ENCODE measurements at places on chromosomes 12 and 14.

DNA sequence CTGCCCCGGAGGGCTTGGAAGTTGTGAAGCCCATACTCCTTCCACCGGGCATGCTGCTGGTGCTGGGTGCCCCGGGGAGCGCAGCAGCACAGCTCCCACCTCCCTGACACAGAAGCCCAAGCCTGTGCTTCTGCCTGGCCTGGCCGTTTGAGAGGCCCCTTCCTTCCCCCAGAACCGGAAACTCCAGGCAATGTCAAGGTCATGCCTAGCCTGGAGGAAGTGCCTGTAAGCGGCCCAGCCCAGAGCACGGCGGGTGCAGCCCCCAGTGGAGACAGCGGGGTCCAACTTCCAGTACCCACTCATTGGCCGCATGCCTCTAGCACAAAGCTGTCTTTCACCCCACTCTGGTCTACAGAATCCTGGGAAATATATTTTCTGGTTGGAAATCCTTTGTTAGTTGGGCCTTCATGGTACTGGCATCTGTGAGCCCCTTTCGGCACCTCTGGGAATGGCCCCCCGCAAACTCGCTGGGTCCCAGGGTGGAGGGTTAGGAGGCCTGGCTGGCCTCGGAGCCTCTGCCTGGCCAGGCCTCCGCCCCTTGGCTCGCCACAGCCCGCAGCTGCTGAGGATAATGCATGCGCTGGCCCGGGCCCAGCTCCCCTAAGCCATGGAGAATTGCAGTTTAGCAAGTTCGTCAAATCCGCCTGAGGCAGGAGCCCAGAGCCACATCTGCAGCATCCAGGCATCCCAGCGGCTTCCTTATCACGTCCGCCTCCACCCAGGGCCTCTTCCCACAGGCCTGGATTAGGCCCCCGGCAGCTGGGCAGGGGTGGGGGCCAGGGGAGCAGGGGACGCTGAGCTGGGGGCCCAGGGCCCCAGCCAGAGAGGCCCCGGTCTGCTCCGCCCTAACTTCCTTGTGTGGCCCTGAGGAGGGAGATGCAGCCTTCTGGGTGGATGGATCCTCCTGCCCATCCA, 48.9 kb upstream of the DLK1 start:
- DNase-seq = peak; percentile 99

DNA sequence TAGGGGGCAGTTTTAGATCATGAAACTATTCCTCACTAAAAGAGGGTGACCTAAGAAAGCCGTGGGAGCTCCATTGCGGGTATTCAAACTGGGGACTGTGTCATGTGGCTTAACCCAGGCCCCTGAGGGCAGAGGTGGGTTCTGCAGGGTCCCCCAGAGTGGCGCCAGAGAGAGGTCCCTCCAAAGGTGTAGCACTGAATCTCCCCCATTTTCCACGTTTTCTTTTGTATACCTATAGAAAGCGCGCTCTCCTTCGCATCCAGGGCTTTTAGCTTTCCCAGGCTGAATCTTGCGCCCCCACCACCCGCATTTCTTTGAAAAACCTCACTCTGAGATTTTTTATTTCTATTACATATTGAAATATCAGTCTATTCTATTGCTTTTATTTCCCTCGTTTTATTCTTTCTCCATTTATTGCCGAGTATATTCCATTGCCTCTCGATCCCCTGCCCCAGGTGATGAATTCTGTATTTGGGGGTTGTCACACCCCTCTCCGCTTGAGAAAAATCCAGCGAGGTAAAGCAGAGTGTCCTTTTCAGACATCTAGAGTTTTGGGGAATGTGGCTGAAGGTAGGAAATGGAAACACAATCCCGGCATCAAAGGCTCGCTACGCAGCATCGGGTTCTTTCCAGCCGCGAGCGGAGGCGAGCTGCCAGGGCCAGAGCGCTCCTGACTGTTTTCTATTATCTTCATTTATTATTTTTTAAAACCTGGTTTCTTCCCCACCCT, 870 bp upstream of the HOXC13 start:
- DNase-seq = no peak

DNA sequence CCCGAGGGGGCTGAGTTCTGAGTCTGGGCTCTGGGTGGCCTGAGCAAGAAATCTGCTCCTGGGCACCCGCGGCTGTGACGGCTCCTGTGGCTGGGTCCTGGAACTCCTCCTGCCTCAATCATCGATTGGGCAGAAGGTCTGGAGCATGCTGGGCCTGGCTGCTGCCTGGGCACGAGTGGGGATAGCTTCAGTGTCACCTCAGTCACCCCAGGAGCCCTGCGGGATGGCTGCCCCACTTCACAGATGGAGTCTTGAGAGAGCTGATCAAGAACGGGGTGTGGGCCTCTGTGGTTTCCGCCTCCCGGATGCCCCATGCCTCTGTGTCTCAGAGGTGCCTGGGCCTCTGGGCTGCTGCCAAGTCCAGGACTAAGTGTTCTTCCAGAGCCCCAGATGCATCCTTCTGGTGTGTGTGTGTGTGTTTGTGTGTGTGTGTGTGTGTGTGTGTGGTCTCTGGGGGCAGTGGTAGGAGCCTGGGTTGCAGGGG, 185.6 kb upstream of the C14orf180 start:
- peak; percentile 30 for DNase-seq

GRCh38 chr14:103436533-103436932, 51.3 kb downstream of the MARK3 start:
- no peak for DNase-seq

DNA sequence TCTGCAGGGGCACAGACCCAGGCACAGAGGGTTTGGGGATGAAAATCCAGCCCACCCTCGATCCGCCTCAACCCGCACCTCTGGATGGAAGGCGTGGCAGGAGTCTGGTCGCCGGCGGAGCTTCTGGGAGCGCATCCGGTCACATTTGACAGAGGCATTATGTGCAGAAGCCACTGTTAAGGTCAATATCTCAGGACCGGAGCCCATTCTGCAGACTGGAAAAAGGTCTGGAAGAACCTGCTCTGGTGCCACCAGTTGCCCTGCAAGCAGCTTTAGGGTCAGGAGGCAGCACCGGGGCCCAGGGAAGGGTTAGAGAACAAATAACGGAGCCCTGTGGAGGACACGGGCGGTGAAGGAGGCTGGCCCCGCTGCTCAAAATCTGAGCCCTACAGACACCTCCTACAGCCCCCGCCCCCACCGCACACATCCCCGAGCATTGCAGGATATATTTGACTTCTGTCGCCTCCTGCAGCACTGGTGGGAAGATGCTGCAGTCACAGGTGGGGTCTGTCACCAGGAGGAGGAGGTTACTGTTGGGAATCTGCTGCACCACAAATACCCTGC, 25.1 kb upstream of the LRTM2 start:
- DNase-seq = no peak

- DNase-seq = no peak
Measured at GRCh38 chr12:95066091-95066855, 7.1 kb downstream of the NR2C1 start.

DNA sequence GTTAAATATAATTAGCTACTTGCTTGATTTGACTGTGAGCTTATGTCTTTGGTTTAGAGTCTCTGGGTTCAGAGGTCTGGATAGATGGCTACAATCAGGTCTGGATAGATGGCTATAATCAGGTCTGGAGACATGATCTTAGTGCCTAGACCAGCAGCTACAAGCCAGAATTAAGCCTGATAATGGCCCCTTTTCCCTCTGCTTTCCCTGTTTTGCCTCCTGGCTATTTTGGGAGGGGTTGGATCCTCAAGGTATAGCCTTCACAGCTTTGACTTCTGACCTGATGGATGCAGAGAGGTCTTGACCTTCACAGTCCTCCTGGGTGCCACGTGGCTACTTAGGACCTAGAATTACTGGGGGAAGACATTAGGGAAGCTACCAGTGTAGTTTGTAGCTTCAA, 877.7 kb downstream of the GALC start:
- DNase-seq = no peak

DNA sequence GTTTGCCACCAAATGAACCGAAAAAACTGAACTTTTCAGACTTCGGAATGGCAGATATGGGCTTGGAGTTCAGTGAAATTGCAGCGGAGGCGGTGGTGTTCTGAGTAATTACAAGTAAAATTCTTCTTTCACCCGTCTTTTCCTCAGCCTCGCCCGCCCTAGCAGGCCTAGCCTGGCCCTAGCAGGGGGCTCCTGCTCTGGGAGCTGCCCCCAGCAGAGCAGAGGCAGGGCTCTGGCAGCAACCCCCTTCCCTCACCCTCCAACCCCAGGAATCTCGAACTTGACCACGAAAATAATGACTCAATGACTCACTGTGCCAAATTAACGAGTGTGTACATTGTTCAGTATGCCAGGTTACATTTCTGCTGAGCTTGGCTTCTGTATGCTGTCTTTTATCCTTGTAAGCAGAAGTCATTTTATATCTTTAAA, 1.1 kb downstream of the PAPLN start:
- DNase-seq = no peak

DNA sequence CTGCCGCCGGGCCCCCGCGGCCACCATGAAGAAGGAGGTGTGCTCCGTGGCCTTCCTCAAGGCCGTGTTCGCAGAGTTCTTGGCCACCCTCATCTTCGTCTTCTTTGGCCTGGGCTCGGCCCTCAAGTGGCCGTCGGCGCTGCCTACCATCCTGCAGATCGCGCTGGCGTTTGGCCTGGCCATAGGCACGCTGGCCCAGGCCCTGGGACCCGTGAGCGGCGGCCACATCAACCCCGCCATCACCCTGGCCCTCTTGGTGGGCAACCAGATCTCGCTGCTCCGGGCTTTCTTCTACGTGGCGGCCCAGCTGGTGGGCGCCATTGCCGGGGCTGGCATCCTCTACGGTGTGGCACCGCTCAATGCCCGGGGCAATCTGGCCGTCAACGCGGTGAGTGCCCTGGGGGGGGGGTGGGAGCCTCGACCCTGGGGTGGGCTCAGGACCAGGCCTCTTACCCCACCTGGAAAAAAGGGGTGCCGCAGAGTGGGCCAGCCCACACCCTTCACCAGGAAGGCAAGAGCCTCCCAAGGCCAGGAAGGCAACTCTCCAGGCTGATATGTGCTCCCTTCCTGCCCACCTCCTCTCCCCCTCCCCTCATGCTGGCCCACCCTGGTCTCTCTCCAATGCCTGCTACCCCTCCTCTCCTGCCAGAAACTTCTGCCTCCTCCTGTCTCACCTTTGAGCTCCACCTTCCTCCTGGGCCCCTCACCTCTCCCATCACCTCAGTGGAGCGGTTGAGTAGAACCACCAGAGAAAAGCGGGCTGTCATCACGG, 507 bp downstream of the AQP5 start:
- no peak for DNase-seq

GRCh38 chr12:34393821-34394150, 371.5 kb downstream of the ALG10 start:
- DNase-seq = no peak

GRCh38 chr14:100694579-100695422, 31.9 kb upstream of the DLK1 start:
- no peak for DNase-seq

- no peak for DNase-seq
Measured at GRCh38 chr14:58697266-58697929, 59.6 kb downstream of the DACT1 start.

DNA sequence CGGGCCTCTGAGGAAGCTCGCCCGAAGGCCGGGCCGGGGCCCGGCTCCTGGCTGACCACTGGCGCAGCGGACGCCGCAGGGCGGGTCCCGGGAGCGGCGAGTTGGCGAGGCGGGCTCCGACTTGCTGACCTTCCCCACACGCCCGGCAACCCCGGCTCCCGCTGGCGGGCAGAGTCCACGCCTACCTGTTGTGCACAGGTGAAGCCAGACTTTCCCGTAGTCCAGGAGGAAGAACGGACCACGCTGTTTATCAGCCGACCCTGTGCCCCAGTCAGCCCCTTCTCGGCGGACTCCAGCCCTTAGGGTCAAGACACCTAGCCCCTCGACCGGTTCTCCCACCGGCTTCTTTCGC, 407 bp downstream of the HEATR5A start:
- DNase-seq = no peak

GRCh38 chr12:45568808-45569207, 160.7 kb upstream of the ARID2 start:
- peak; percentile 31 for DNase-seq

- peak; percentile 80 for DNase-seq
Measured at GRCh38 chr12:65822732-65823512, 1.4 kb upstream of the HMGA2 start.
